ENCODE measurements at places on chromosomes 13 and 19. TPM values are rescaled to one million over a fixed set of nuclear protein-coding genes. Genes with fewer than 3 reads are reported as not detected.

The CFAP97D2 gene
- total RNA-seq = not detected

The ZNF813 gene
- 3.7 TPM for total RNA-seq

DNA sequence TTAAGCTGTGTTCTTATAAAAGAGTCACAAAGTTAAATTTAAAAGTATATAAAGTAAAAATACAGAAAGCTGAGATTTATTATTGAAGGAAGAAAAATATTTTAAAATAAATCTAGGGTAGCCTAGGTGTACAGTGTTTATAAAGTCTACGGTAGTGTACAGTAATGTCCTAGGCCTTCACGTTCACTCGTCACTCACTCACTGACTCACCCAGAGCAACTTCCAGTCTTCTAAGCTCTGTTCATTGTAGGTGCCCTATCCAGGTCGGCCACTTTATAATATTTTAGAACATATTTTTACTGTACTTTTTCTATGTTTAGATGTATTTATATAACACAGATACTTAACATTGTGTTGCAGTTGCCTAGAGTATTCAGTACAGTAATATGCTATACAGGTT, 47.4 kb downstream of the NDFIP2 start:
- no peak for DNase-seq

GRCh38 chr19:3225169-3225485, 666 bp downstream of the CELF5 start:
- no peak for DNase-seq

DNA sequence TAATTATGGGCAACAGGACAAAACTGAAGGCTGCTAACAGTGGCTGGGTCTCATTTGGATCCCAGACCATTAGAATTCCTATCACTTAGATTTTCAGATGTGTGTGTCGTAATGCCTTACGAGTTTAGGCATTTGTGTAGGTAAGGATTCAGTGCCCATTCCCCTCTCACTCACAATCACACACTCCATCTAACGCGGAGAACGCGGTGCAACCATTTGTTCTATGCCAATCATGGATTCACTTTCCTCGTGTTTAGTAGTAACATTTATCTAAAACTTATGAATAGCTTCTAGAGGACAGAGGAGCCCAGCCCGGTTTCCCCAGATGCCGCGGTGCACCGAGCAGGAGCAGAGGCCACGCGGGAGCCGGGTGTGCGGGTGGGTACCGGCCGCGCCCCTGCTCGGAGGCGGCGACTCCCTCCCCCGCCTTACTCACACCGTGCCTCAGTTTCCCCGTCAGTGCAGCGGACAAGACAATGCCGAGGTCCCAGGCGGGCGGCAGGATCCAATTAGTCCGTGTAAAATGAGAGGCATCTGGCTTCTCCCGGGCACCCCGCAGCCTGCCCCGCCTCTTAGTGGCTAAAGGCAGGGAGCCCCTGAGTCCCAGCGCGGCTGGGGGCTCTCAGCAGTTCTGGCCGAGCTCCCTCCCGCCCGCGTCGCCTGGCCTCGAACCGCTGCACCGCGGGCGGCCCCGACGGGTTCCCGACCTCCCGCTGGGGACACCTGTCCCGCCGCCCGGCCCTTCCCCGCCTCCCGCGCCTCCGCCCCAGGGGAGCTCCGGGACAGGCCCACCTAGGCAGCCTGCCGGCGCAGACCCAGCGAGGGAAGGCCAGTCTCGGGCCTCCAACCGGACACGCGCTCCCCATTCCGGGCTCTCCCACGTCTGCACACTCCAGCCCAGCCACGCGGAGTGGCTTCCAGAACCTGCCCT, 5.9 kb upstream of the C1QTNF9B start:
- no peak for DNase-seq

The SIGLEC8 gene
- total RNA-seq = 0.27 TPM

- peak; percentile 74 for DNase-seq
Measured at GRCh38 chr13:109412283-109412901, 374.0 kb downstream of the IRS2 start.

The GJB2 gene
- total RNA-seq = 53.0 TPM
